Activated CD4-positive, alpha-beta T cell treated with anti-CD3 and anti-CD28 coated beads for 24 hours (primary cell): ENCODE measurements at places on chromosomes 5 and 9.

GRCh38 chr9:105290418-105290817, 46.0 kb downstream of the SLC44A1 start:
- no peak for DNase-seq

DNA sequence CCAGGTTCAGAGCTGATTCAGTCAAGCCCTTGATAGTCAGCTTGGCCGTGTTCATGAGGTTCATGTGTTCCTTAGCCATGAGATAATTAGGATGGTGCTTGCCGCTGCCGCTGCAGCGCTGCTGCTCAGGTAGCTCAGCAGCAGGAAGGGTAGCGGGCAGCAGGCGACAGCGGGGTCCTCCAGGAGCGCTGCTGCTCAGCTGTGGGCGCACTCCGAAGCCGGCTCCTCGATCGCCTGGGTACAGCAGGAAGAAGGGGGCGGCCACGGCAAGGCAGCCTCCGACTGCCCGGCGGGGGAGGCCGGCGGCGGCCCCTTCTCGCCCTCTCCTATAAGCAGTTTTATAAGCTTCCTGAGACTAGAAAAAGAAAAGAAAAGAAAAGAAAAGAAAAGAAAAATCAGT, 1253.6 kb downstream of the EFNA5 start:
- no peak for DNase-seq

GRCh38 chr5:176515396-176515795, 21.8 kb downstream of the RNF44 start:
- DNase-seq, result no peak

DNA sequence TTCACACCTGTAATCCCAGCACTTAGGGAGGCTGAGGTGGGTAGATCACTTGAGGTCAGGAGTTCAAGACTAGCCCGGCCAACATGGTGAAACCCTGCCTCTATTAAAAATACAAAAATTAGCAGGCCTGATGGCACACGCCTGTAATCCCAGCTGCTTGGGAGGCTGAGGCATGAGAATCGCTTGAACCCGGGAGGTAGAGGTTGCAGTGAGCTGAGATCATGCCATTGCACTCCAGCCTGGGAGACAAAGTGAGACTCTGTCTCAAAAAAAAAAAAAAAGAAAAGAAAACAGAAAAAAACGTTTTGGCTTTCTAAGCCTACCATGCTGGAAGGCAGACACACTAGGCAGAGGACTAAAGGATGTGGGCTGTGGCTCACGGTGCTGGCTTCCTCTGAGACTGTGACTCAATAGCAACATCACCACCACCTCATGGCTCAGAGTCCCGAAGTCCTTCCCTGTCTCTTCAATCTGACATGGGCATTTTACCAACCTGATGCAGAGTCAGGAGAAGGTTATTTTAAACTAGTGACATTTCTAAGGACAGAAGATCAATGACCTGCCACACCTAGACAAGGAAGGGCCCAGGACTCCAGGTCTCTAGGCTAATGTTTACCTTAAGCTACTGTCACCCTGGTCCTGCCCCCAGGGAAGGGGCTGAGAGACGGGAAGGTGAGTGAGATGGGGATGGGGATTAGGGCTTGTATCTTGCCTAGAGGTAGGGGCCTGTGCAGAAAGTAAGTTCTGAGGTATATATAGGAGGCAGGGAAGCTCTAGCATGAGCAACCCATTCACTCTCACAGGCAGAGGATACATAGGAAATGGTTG, 3.7 kb downstream of the ECSCR start:
- no peak for DNase-seq

DNA sequence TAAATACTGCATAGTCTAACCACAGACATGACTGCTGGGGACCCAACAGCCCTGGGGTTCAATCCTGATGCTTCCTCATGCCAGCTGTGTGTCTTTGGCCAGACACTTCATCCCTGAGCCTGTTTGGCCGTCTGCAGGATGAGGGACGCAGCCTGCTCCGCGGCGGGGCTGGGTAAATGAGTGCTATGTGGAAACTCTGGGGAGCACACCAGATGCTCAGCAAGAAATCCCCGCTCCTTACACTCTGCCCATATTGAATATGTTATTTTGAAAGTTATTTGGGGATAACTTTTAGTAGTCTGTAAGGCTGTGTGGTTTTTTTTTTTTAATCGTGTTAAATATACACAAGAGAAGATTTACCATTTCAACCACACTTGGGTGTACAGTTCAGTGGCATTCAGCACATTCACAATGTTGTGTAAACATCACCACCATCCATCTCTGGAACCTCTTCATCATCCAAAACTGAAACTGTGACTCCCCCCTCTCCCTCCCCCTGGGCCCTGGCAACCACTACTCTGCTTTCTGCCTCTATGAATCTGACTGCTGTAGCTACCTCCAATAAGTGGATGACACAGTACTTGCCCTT, 42.7 kb downstream of the SH3PXD2B start:
- DNase-seq, result peak; percentile 22

DNA sequence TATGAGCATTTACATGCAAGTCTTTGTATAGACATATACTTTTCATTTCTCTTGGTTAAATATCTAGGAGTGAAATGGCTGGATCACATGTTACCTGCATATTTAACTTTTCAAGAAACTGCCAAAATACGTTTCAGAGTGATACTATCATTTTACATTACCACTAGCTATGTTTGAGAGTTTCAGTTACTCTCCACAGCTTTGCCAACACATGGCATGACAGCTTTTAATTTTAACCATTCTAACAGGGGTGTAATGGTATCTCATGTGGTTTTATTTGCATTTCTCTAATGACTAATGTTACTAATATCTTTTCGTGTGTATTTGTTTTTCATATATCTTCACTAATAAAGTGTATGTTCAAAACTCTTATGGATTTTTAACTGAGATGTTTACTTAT, 99.8 kb downstream of the DTWD2 start:
- no peak for DNase-seq

DNA sequence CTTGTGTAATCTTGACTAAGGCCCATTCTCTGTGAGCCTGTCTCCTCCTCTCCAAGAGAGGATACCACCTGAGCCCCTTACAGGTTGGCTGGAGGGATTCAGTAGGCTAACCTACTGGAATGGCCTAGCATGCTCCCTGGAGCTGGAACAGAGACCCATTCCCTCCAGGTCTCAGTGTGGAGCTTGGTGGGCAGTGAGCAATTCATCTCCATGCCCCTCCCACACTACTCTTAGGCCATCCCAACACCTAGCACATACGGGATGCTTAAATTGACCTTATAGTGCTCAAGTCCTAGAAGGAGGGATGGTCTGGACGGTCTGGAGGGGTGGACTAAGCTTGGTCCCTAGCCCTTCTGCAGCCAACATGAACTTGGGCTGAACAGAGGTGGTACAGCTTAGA, 75.6 kb downstream of the CRB2 start:
- DNase-seq, result no peak

GRCh38 chr9:136280535-136281315, 23.2 kb downstream of the CCDC187 start:
- no peak for DNase-seq

DNA sequence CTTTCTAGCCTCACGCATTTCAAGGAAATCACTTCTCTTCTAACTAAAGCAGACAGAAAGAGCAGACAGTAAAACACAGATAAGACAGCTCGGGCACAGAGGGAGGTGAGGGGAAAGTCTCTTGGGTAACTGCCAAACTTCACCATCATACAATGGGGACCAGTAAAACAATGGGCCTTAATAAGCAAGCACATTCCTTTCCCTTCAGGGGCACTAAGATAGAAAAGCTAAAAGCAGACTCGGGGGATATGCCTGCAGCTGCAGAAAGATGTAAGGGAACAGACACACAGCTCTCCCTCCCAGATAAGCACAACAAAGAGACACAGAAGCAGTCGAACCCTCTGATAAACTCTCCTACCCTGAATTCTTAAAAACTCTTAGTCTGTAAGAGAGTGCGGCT, 15.6 kb upstream of the CKS2 start:
- DNase-seq, result no peak

- DNase-seq, result no peak
Measured at GRCh38 chr5:39986614-39987013, 561.8 kb upstream of the DAB2 start.

DNA sequence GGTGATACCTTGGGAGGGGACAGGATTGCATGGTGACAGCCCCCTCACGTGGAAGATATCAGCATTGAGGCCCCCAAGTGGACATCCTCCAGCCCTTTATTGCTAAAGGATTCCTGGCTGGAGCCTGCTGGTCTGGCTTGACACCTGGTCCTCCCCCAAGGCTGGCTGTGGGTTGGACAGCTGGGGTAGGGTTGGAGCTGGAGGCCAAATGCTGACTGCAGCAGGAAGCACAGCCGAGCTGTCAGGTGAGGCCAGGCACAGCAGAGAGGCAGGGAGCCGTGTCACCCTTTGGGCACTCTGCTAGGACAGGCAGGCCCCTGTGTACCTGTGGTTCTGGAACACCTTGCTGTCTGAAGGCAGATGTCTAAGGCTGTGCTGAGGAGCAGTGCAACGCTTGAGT, 2.2 kb downstream of the CACFD1 start:
- no peak for DNase-seq

GRCh38 chr5:28397502-28397941, 1359.1 kb upstream of the CDH9 start:
- DNase-seq, result no peak

- no peak for DNase-seq
Measured at GRCh38 chr9:9881692-9882091, 731.1 kb downstream of the PTPRD start.

DNA sequence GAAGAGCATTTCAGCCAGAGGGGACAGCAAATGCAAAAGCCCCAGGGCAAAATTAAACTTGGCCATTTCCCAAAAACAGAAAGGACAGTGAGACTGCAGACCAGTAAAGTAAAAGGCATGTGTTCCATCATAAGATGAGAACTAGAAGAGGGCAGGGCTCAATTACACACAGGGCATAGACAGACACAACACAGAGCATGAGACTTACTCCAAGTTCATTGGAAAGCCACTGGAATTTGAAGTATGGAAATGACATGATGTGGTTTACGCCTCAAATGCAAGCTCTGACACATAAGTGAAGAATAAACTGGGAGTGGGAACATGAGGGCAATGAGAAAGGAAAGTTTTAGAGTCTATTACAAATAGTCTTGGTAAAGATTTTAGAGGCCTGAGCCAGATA, 446.6 kb upstream of the GRIA1 start:
- no peak for DNase-seq

- no peak for DNase-seq
Measured at GRCh38 chr9:107251756-107252322, 31.2 kb upstream of the RAD23B start.

GRCh38 chr9:15361737-15362136, 54.7 kb upstream of the TTC39B start:
- DNase-seq, result no peak

DNA sequence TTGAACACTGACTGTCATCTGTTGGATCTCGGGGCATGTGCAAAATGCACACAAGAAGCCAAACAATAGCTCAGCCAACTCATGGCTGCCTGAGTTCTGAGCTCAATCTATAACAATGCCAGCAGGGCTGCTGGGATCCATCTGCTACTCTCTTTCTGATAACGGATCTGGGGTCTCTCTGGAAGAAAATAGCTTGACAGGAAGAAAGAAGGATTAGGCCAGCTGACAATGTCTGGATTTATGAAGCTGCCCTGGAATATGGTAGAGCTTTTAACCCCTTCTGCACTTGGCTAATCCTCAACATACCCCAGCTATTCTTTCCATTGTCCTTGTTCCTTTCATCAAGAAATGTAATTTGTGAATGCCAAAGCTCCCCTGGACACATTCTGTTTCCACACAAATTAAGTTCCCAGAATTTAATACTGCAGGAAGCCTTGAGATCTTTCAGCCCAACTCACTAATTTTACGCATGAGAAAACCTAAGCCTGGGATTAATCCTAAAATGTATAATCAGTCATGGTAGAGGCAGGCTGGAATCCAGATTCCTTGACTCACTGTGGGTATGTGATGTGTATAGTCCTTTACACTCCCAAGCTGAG, 62.7 kb upstream of the PCA3 start:
- DNase-seq, result no peak

- DNase-seq, result no peak
Measured at GRCh38 chr9:96868709-96869108, 14.4 kb upstream of the ZNF782 start.

DNA sequence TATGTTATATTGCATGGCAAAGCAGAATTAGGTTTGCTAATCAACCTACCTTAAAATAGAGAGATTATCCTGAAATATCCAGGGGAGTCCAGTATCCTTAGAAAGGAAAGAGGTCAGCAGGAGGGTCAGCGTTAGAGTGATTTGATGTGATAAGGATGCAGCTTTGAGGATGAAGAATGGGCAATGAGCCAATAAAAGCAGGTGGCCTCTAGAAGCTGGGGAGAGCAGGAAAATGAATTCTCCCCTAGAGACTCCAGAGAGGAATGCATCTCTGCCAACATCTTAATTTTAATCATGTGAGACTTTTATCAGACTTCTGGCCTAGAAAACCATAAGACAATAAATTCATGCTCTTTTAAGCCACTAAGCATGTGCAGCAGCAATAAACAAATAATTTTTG, 65.7 kb upstream of the SYK start:
- no peak for DNase-seq

DNA sequence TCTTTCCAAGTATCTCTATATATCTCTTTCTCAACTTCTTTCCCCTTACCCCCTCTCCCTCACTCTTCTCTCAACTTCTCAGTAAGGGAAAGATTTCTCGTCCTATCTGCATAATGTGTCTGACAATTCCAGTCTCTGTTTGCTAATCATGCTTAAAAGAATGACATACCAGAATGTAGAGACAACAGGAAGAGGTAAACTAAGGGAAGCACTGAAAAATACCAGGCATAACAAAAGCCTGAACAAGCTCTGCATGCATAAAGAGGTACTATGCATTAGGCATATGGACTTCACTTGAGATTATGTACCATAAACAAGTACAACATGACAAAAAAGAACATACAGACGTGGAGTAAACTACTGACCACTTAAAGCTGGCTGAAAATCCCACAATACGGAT, 62.6 kb downstream of the SEMA5A start:
- no peak for DNase-seq

- DNase-seq, result no peak
Measured at GRCh38 chr5:164893071-164893470, 1387.7 kb downstream of the MAT2B start.

DNA sequence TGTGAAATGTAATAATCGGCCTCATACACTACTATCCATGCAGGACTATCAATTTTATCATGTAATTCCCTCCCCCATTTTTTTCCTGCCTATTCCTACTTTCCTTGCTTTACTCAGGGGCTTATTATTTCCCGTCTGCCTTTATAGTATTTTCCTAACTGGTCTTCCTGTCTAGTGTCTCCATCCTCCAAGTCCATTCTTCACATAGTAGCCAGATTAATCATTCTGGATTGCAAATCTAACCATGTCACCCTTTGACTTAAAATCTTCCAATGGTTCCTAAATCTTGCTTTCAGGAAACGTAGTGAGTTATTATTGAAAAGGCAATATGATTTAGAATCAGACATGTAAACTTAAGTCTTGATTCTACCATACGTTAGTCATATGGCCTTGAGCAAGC, 307.4 kb upstream of the HAPLN1 start:
- DNase-seq, result no peak

DNA sequence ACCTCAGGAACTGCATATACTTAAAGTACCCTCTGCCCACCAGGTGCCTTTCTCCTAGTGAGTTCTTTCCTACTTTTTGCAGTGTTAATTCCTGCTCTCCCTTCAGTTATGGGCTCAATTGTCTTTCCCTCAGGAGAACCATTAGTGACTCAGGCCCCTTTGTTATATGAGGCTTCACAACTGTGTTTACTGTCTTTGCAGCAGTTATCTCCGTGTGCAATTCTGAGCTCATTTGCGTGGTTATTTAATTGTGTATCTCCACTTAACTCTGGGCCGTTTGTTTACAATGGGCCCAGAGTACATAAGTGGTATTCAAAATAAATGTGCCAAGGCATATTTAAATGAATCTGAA, 9.6 kb downstream of the FBXO38 start:
- no peak for DNase-seq

- DNase-seq, result no peak
Measured at GRCh38 chr5:125422342-125422741, 675.9 kb upstream of the ZNF608 start.
